Hypothalamus (tissue), 51 donors: ENCODE measurements at places on chromosomes 6 and 20.

DNA sequence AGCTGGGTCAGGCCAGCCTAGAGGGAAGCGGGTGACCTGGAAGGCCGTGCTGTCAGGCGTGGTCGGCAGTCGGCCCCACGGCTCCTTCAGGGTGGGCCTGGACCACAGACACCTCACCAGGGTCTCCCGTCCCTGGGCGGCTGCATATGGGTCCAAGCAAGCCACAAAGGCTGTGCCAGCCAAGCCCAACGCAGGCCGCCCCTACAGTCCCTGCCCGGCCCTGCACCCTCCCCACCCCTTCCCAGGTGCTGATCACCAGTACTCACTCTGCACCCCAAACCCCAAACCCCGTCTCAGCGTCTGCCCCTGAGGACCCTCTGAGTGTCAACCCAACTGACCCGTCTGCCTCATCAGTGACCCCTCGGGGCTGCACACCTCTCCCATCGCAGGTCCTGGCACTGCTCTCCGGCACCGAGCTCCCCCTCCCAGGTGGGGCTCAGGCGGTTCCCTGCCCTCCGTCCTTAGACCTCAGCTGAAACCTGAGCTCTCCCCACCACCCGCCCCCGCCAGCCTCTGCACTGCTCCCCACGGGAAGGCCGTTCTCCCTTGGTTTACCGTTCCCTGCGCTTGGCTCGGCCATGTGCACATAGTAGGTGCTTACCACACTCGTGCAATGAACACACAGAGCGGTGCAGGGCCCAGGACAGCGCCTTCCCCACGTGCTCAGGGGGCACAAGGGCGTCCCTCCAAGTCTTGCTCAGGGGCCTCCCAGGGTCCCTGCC lies 1.5 kb upstream of the PPDPF start:
- DNase-seq: no peak

GRCh38 chr6:148491638-148492251 lies 149.1 kb downstream of the SASH1 start:
- no peak for DNase-seq

DNA sequence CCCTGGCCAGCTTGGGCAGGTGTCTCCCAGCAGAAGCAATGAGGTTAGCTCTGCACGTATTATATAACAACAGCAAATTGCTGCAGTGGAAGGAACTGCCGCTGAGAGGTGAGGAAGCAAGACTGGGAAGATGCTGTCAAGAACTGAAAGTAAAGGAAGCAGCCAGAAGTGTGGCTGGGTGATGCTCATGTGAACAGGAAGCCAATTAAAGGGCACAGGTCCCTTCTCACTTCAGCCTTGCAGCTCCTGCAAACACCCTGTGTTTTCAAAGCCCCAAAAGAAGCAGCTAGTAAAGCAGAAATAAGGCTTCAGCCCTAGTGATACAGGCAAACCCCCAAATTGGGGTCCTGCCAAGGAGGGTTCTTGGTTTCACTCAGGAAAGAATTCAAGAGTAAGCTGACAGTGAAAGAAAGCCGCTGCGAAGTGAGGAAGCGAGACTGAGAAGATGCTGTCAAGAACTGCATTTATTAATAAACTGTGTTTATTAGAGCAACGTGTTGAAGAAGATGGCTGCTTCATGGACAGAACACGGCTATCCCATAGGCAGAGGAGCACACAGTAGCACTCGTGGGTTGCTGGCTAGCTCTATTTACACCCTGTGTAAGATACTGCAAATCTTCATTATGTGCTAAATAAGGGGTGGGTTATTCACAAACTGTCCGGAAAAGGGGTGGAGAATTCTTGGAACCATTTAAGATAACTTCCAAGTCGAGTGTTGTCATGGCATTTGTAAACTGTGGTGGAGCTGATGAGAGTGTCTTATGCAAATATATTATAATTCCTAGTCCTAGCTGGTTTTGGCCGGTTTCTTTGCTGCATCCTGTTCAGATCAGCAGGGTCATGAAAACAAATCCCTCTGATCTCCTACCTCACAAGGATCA lies 152.2 kb downstream of the LINC00237 start:
- no peak for DNase-seq

DNA sequence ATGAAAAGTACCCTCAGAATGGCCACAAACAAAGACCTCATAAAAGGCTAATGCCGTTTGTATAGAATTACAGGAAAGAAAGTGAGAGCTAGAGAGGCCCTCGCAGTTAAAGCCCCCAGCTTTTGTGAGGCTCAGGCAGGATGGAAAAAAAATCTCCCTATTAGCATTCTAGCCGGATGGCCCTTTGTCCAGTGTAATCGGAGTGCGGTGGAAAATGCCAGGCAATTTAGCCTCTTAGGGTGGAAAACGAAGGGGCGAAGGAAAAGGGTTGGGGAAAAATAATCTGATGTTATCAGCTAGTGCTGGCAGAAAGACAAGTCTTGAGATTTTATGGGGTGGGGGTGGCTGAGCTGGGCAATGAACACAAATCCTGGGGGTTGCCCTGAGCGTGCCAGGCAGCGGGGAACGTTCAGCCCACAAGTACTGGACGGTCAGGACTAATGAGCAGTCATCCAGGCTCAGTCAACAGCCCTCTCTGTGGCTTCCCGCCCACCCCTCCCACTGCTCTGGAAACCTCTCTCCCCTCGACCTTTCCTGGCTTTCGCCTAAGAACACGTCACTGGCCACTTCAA lies 92.4 kb downstream of the PSMG4 start:
- DNase-seq: no peak
